Natural killer cell treated with Interleukin-12 subunit alpha and Interleukin-12 subunit beta and Interleukin-15 and Interleukin-18, amount 100 ng/mL, for 72 hours (primary cell): ENCODE measurements at places on chromosomes 4 and X. TPM values are rescaled to one million over a fixed set of nuclear protein-coding genes. Genes with fewer than 3 reads are reported as not detected.

The PCDH11X gene
- not detected for total RNA-seq

The VCX2 gene
- total RNA-seq = not detected

The MGARP gene
- total RNA-seq = not detected

GRCh38 chr4:183370786-183371185, 48.6 kb upstream of the CLDN24 start:
- H3K4me3 ChIP-seq = no peak overlapping the region
- H3K4me1 ChIP-seq = no peaks in the 10 kb centered on the region

DNA sequence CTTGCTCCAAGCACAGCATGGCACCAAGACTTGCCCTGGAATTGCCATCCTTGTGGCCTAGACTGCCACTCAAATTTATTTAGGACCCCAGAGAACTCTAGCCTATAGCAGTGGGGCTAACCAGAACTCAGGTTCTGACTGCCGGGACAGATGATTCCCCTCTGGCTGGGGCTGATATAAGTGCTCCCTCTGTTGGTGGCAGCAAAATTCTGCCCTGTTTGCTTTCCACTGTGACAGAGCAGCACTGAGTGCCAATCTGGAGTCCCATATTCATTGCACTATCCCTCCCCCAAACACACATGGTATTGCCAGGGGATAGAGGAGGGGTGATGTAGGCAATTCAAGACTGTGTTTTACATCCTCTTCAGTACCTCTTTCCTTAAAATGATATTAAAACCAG, 1081.9 kb downstream of the FAT4 start:
- H3K27ac ChIP-seq = no peak overlapping the region
- H3K4me3 ChIP-seq = no peak overlapping the region
- H3K27me3 ChIP-seq = no peaks in the 10 kb centered on the region
- H3K36me3 ChIP-seq = no peaks in the 10 kb centered on the region

- H3K4me1 ChIP-seq = no peaks in the 10 kb centered on the region
- H3K27me3 ChIP-seq = no peaks in the 10 kb centered on the region
- no peak for DNase-seq
Measured at GRCh38 chrX:35244796-35245508, 302.4 kb downstream of the FAM47B start.
